NCI-H446 treated with DMSO at 0.1 percent for 48 hours (cell line): ENCODE measurements at places on chromosomes 1 and 21.

- DNase-seq, result no peak
Measured at GRCh38 chr1:1183833-1184775, 10.4 kb downstream of the TTLL10 start.

GRCh38 chr1:218350801-218351266 lies 5.7 kb downstream of the TGFB2 start:
- no peak for DNase-seq

- DNase-seq, result peak; percentile 93
Measured at GRCh38 chr1:15282810-15283474, 35.9 kb downstream of the FHAD1 start.

DNA sequence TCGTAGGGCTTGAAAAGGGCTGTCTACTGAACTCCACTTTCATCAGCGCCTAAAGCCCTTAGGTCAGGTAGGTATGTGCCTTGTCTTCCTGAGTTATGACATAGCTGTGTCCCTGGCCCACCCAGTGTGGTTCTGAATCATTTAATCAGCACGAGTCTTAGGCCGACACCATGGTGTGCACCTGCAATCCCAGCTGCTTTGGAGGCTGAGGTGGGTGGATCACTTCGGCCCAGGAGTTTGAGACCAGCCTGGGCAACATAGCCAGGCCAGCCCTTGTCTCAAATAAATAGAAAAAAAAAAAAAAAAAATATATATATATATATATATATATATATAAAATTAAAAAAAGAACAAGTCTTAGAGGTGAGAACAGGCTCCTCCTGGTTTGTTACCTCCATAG lies 15.8 kb downstream of the LRRC71 start:
- no peak for DNase-seq

DNA sequence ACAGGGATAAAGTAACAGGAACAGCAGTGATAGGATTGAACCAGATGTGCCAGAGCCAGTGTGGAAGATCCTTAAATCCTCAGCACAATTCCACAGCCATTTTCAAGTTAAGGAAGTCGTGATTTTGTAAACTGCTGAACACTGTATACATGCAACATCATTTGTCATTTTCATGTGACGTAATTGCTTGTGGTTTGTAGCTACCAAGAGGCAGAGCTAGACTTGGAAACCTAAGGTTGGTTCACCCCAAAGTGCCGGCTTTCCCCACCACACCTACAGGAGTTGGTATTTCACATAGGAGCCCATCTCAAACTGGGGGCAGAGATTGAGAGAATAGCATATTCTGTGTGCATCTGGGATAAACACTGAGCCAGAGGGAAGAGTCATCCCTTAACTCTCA lies 113.9 kb downstream of the CAPN8 start:
- no peak for DNase-seq

DNA sequence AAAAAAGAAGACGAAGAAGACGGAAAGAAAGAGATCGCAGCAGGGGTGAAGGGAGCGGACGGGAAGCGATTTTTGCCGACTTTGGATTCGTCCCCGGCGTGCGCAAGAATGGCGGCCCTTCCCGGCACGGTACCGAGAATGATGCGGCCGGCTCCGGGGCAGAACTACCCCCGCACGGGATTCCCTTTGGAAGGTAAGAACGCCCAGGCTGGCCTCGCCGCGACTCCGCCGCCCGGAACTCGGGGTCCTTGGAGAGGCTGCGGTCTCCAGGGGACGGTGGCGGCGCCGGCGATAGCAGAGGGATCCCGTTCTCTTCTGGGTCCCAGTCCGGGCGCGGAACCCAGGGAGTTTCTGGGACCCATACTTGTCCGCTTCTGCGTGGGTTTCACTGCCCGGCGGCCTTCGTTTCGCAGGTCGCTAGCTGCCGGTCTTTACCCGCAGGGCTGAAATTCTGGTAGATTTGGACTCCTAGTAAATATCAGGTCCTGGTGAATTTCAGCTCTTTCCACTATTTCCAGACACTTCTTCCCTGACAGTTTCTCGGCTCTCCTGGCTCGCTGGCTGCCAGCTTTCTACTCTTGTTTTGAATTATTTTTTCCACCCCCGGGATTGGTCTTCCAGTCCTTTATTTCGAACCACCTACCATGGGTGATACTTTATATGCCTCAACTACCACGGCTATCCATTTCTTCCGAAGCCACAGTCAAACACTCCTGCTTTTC lies 1.0 kb downstream of the PAX7 start:
- DNase-seq, result no peak

DNA sequence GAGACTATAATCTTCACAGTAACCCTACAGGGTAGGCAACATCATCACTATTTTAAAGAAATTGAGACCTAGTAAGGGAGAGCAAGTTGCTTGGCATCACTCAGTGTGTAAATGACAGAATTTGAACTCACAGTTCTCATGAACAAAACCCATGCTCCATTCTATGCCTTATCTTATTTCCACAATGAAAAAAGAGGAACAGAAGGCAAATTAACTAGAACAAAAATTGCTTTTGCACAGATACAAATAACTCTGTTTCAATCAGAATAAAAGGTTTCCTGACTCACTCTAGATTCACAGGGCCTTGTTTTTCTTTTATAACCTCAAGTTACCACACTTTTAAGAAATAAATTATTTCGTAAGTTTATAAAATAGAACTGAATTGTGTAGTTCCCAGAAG lies 90.1 kb downstream of the UCHL5 start:
- no peak for DNase-seq

DNA sequence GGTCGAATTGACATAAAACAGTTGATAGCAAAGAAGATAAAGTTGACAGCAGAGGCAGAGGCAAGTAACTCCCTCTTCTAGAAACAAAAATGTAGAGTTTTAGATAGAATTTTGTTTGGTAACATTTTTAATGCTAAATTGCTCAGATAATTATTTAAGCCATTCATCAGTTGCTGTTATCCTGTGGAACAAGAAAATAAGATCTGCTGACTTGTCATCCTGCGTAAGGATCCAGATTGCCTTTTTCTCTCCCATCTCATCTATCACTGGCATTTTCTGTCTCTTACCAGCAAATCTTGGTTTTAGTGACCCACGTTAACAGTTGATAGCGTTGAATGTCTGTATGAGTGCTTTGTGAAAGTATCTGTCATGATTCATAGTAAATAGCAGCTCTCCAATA lies 29.8 kb downstream of the SOAT1 start:
- DNase-seq, result no peak

- no peak for DNase-seq
Measured at GRCh38 chr1:115059316-115059715, 29.7 kb downstream of the TSHB start.
